ENCODE measurements at places on chromosomes 13 and 19.

DNA sequence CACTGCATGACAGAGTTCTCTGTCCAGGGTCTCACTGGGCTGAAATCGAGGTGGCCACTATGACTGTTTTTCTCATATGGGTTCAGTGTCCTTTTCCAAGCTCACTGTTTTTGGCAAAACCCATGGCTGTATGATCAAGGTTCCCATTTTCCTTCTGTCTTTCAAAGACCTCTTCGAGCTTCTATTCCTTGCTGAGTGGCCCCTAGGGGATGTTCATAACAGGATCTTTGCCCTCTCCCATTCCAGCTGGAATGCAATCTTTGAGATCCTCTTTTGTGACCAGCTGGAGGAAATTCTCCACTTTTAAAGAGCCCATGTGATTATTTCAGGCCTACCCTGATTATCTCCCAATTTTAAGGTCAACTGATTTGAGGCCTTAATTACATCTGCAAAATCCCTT is 572.5 kb upstream of the SLC10A2 start:
- ATAC-seq, result no peak

GRCh38 chr19:45146251-45146650 is 14.5 kb downstream of the NKPD1 start:
- no peak for ATAC-seq

GRCh38 chr13:40116008-40116407 is 460.5 kb downstream of the COG6 start:
- ATAC-seq, result peak; percentile 94

DNA sequence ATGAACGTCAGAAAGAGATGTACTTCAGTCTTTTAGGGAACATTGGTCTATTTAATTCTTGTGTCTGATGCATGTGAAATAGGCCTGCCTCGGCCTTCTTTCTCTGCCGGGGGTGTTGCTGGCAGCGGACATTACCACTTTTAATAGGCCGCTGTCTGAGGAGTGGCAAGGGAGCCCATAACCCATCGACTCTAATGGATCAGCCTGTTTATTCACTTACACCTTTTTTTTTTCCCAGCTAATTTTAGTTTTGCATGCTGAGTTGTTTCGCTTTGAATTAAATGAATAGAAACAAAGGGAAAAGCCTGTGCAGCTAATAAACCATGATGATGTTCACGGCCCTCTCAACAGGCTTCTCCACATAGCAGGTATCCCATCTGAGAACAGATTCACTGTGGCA is 78.4 kb downstream of the KCTD15 start:
- ATAC-seq, result no peak

DNA sequence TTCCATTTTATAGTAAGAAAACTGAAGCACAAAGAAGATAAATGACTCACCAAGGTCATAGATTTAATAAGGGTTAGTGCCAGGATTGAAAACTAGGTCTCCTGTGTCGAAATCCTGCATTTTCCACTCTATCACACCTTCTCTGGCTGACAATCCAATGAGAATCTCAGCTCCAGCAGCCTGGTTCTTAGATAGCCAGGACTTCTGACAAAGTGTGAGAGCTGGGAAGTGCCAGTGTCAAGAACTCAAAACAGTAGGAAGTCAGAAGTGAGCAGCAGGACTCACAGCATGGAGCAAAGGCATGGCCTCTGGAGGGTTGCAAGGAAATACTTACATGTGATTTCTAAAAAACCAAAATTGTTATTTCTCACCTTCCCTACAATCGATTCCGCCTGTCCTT is 24.3 kb downstream of the KCTD12 start:
- ATAC-seq, result no peak

DNA sequence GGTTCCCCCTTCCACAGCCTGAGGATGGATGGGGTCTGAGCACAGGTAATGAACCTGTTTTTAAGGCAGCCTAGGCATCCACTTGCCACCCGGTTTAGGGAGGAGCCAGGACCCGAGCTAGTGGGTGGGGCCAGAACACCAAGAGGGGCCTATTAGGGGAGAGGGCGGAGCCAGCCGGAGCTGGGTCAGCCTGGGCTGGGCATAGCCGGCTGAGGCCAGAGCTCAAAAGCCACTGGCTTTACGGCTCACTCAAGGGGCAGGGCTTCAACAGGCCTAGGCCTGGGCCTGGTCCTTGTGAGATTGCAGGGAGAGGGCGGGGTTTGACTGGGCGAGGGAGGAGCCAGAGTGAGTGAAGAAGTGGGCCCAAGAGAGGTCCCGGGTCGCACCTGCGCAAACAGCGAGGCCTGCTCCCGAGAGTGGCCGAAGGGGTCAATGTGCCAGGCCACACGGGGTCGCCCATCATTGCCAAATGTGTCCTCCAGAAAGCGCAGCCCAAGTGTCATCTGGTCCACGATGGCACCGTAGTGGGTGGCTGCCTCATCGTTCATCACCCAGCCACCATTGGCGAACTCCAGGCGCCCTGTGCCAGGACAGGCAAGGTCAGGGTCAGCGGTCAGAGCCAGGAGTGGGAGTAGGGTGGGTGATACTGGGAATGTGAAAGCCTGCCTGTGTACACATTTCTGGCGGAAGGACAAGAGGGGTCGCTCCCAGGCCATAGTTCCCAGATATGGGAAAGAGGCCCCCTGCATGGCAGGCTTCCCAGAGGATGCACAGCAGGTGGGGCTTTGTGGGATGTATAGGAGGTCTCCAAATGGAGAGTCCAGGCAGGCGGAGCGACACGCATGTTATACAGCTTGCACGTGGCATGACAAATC is 1.9 kb downstream of the MAN2B1 start:
- ATAC-seq, result no peak

DNA sequence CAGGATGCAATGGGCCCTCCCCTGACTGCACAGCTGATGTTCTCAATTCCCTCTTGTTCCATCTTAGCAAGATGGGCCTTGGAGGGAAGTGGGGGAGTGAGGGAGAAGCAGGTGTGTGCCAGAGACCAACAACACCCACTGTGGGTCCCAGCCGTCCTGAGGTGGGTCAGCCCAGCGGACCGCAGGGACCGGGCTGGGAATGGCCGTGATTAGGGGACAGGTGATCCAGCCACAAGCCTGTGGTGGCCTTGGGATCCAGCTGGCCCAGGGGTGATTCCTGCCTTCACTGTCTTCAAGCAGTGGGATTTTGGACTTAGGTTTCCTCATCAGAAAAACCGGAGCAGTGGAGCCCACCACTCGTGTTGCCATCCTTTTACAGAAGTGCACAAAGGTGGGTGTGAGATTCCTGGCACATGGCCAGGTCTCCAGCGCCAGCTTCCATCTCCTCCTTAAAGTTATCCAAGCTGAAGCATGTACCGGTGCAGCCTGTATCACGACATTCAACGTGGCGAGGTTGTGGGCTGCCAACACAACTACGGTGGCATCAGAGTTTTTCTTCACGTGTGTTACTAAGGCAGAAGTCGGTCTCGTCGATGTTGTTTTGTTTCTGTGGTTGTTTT is 9.0 kb upstream of the ATP11A start:
- ATAC-seq, result no peak

DNA sequence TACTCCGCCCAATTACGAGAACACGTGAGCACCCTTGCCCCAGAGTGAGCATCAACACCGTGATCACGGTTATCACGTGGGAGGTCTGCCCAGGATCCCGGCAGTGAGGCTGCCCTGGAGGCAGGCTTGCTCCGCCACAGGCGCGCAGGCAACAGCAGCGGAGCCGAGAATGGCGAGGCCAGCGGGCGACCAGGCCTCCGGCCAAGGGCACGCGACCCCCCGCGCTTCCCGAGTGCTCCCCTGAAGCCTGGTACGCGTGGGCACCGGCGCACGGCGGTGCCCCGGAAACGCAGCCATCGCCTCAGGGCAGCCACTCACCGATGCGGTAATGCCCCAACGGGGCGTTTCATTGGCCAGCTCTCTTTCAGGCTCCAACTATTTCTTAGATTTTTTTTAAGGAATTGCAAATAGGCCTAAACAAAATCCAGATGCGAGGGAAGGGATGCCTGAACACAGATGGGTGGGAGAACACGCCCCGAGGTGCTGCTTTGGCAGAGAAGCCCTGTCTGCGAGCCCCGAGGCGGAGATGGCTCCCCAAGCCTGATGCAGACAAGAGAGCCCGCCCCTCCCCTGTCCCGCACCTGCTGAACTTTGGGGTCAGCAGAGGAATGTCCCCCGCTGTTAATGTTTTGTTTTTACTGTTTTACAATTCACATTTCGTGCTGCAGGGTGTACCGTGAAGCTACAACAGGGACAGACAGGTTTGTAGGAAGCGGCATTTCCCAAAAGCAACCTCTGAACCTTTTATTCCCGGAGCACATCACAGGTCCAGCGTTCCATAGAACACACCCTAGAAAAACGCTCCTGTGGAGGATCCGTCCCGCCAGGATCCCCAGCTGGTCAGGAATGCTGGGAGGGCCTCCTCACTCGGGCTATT is 132.7 kb downstream of the ZDHHC20 start:
- ATAC-seq, result peak; percentile 69

- no peak for ATAC-seq
Measured at GRCh38 chr13:85093808-85094207, 705.4 kb downstream of the SLITRK6 start.

GRCh38 chr19:10112037-10112761 is 706 bp downstream of the P2RY11 start:
- peak; percentile 14 for ATAC-seq

- ATAC-seq, result no peak
Measured at GRCh38 chr19:52691215-52691610, 43.6 kb downstream of the ZNF611 start.

DNA sequence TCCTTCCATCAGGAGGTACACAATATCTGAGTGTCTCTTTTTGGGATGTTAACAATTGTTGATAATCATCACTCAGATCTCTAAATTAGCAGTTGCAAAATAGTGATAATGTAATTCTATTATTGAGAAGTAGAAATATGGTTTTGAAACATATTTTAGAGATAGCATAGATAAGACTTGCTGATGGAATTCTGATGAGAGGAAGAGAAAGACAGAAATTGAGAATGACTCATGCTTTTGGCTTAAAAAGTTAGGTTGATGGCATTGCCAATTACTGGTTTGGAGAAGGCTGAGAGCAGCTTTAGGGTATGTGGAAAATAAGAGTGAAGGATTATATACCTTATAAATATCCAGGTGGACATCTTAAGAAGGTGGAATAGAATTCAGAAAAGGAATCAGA is 106.4 kb upstream of the EDNRB start:
- ATAC-seq, result no peak

DNA sequence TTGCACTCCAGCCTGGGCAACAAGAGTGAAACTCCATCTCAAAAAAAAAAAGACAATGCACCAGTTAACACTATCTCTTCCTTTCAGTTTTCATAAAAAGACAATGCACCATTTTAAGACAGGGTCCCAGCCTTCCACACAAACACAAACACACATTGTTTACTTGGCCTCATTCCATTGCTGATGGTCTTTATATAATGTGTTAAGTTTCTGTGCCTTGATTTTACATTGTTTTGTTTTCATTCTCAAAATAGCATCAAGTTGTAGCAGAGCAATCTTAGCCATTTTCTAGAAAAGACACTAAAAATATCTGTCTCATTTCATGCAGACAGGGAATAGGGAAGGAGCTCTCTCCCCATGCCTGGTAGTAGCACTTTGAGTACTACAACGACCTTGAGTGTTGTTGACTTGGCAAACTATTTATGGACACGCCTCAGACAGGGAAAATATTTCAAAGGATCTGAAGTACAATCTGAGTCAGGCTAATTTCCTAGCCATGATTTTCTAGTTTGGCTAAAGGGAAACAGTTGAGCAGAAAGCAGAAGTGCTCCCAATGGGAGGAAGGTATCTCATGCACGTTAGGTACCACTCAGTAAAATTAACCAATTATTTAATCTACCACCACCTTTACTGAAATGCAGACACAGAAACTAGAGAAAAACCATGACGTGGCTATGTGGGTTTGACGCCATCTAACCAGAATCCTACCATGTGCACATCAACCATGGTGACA is 120.6 kb downstream of the ABCC4 start:
- ATAC-seq, result no peak

DNA sequence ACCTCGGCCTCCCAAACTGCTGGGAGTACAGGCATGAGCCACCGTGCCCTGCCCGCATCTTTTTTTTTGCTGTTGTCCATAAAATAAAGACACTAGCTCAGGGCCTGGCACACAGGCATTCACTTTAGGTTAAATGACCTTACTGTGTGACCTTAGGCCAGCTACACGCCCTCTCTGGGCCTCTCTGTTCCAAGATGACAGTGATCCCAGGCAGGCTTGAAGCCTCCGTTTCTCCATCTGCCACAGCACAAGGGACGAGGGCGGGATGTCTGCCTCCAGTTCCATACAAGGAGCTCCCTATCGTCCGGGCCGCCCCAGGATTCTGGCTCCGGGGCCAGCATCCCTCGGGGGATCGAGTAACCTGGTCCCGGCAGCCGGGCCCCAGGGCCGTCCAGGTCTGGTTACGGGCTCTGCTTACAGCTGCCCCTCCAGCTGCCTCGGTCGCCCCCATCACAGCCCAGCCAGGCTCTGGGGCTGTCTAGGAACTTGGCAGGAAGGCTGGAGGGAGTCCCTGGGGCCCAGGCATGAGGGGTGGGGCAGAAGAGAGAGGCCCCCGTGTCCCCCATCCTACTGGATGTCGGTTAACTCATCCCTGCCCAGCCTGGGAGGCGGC is 11.9 kb upstream of the SEMA6B start:
- no peak for ATAC-seq

- no peak for ATAC-seq
Measured at GRCh38 chr19:54275951-54276350, 5.0 kb downstream of the LILRB2 start.

DNA sequence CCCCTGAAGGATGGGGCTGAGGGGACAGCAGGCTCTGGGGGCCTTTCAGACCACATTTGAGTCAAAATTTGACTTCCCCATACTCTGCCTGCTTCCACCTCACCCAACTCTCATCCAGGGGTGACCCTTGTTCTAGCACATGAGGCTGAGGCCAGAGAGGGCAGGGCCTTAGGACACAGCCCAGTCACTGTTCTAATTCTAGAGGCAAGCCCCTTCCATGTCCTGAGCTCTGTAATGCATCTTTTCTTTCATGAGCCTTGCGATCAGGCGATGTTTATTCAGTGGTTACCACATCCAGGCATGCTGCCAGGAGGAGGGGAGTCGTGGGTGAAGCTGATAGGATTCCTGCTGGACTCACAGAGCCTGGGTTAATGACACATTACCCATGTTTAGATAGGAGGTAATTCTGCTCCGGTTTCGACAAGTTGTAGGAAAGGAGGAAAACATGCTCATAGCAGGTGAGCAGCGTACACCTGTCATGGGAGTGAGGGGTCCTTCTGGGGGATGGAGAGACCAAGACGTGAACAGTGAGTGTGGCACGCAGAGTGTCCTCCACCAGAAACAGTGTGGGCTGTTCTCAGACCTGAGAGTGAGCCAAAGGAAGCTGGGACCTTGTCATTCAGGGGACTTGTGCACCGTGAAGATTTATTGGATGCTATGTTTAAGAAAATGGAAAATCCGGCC is 9.3 kb downstream of the RPS9 start:
- ATAC-seq, result no peak

DNA sequence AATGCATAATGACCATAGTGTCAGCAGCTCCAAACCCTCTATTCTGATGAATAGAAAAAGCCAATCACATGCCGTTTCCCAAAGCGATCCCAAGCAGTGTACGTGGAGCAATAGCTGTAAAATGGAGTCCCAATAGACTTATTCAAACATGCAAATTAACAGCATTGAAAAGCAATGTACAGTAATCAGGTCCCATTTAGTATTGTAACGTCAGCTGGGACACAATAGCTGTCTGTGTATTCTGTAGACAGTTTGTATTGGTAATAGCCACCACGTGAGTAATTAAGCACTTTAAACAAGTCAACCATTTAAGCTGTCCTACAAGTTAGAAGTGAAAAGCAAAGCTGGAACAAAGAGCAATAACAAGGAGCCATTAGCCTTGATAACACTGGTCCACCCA is 698.2 kb downstream of the PCDH17 start:
- ATAC-seq, result no peak

Data from stimulated activated memory B cell treated with anti-CD40 and anti-IgM and Interleukin-4, amounts not matched to agents 10 μg/mL and 1 μg/mL and 100 μg/mL, for 72 hours (primary cell).